ENCODE measurements at places on chromosomes 13 and 19.
A peak's percentile ranks its signal among the peaks of the same experiment; 100 is the strongest.

GRCh38 chr19:33221638-33222037, 4.0 kb downstream of the SLC7A10 start:
- DNase-seq = no peak

GRCh38 chr13:26488236-26489003, 69.1 kb upstream of the WASF3 start:
- DNase-seq = no peak

- no peak for DNase-seq
These were observed 167.4 kb downstream of the KDM4B start for GRCh38 chr19:5136073-5136855.

GRCh38 chr13:111001636-111002035, 86.8 kb upstream of the ANKRD10 start:
- no peak for DNase-seq

GRCh38 chr19:9793071-9793591, 24.6 kb upstream of the ZNF846 start:
- DNase-seq = peak; percentile 35

DNA sequence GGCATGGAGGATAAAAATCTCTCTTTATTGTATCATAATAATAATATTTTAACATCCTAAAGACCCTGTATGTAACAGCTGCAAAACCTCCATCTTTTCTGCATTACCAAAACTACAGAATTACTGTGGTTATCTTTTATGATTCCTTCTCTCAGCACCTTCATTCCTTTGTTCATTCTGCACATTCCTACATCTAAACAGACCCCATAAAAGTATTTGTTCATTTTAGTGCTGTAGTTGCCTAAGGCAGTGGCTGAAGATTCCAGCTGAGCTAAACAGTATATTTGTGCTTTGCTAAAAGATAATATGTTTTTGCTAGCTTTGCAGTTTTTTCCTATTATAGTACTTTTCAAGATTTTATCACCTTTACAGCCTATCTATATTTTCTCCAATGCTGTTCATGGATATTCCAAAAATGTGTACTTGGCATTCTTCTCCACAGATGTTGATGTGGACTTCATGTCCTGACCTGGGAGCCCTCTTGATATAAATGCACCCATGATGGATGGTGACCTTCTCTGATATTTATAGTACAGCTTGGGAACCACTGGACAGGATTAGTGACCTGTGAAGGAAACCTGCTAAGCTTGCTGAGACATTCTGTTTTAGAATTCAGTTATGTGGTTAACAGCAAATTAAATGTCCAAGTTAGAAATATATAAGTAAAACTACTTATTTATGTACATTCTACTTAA, 2832.9 kb upstream of the PCDH20 start:
- DNase-seq = no peak

DNA sequence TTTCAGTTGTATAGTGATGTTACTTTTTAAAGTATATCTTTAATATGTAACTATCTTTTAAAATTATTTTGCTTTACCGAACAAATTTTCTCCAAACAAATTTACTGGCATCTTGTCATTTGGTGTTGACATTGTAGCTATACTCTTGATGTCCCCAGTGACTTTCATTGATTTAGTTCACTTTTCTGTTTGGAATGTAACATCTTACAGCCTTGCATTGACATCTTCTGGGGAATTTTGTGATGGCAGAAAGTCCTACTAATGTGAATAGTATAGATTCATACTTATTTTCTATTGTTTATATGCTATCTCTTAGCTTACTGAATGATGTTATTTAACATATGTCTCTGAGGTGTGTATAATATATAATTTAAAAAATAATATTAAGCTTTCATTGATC, 800.9 kb upstream of the ATXN8OS start:
- DNase-seq = no peak

DNA sequence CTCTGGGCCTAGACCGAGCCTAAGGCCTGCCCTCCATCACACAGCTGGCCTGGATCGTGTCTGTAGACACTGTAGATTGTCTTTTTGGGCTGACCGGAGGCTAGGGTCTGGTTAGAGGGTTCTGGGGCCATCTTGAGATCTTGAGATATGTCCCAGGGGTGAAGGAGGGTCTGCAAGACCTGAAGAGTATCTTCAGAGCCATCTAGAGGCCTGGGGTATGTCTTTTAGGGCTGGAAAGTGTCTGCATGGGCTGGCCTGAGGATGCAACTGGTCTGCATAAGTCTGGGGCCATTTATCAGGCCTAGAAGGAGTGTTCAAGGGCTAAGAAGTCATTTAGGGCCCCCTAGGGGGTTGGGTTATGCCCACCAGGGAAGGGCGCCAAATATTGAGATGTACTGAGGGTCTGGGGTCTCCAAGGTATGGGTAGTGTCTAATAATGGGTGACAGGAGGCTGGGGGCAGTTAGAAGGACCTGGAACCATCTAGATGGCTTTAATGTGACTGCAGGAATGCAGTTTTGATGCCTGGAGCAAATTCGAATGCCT, 555 bp downstream of the SCAF1 start:
- no peak for DNase-seq

- no peak for DNase-seq
These were observed 32.8 kb downstream of the KLF12 start for GRCh38 chr13:74101436-74101835.

DNA sequence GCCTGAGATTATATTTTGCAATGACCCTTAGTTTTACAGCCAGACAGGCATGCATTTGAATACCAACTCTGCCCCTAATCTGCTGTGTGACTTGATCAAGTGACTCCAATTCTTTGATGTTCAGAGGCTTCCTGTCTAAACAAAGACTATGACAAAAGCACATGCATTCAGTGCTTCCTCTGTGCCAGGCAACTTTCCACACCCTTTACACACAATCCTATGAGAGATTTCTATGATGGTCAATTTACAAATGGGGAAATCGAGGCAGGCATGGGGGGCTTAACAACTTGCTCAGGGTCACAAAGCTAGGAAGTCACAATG, 3.7 kb upstream of the LYPD3 start:
- DNase-seq = no peak

- DNase-seq = no peak
These were observed 297.8 kb downstream of the SHISA2 start for GRCh38 chr13:25753976-25754375.

DNA sequence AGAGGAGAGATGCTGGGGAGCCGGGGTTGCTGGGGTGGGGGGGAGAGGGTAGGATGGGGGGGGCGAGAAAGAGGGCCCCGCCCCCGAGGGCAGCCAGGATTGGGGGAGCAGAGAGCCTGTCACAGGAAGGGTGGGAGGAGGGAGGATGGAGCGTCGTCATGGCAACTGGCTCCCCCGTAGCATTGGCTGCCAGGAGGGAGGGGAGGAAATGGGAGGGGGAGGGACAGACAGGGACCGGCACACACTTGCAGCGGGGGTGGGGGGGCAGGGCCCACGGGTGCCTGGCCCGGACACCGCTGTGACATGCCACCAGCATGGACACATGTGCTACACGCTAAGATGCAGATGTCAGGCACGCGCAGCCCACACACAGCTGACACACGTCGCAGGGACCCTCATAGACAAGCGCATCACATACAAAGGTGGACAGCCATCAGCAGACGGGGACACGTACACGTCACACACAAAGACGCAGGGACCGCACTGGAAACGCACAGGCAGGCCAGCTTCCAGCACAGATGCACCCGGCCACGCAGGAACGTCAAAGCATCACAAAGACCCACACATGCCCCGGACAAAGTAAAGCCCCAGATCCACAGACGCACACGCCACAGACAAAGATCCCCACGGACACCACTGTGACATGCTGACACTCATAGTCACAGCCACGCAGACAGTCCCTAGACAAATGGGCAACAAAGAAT, at the start of gene LMTK3:
TSS of gene LMTK3 (minus strand) at position 36 of the 704 bp plus-strand sequence. CDS start 259 bp downstream, outside the sequence.
- DNase-seq = peak; percentile 71

- no peak for DNase-seq
These were observed 45.9 kb upstream of the AMER2 start for GRCh38 chr13:25218019-25218418.

GRCh38 chr19:55273978-55274707, 5.8 kb downstream of the HSPBP1 start:
- no peak for DNase-seq

DNA sequence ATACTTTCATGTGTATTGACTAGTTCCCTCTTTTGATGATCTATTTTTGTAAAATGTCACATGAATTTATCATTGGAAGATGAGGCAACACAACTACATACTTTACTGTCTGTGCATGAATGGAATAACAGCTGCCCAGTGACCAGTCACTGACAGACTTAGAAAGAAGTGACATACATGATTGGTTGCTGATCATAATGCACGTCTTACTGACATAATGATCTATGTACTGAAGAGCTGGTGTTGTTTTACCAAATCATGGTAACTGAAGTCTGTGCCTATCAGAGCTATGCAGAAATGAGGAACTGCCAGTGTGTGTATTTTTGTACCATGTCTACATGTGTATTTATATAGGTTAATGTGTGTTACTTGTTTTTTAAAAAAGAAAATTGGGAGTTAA, 26.5 kb downstream of the GPR18 start:
- DNase-seq = no peak

DNA sequence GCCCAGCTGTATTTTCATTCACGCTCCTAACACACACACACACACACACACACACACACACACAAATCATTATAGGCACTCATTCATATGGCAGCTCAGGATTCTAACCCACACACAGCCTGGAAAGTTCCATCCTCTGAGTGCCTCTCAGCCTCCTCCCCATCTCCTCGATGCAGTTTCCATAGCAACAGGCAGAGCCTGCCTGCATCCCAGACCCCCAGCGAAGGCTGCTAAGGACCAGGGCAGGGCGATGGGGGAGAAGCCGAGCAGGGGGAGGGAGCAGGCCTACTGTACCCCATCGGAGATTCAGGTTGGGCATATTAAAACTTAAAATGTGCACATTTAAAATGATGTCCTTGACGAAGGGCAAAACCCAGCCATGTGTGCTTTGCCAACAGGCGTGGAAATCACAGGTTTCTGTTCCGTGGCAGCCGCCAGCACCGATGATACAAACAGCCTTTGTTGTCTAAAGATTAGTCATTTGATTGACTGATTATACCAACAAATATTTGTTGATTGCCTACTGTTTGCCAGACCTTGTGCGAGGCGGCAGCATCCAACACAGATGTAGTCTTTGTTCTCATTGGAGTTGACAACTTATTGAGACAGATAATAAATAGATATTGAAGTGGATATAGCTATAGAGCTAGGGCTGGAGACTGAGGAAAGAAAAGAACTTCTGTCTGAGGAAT, 43.8 kb upstream of the USP29 start:
- DNase-seq = no peak

DNA sequence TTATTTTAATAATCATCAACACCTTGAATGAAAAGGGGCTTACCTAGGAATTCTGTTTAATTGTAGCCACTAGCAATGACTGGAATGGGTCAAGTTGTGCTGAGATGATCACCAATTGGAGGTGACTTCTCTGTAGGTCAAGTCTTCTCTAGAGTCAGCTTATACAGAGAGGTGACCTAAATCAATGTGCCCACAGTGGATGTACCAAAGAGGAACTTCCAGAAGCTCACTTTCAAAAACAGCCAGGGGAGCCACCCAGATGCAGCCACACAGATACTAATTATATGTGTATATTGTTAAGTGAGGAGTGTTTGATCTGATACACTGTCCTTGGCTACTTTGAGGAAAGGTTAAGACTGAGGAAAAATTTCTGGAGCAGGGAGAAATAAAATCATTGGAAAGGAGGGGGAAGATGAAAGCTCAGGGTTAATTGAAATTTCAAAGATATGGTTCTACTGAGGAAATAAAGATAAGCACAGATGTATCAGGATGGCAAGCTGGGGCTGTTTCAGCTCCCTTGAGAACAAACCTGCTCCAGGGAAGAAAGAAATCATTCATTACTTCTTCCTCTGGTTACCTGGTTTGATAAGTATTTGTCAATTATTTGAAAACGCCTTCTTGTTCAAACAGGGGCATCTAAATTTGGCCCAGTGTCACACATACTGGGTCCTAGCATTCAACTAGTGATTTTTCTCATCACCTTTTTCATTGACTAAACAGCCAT, 5.1 kb downstream of the GPR183 start:
- no peak for DNase-seq

GRCh38 chr13:73987618-73988017, 146.6 kb downstream of the KLF12 start:
- no peak for DNase-seq

DNA sequence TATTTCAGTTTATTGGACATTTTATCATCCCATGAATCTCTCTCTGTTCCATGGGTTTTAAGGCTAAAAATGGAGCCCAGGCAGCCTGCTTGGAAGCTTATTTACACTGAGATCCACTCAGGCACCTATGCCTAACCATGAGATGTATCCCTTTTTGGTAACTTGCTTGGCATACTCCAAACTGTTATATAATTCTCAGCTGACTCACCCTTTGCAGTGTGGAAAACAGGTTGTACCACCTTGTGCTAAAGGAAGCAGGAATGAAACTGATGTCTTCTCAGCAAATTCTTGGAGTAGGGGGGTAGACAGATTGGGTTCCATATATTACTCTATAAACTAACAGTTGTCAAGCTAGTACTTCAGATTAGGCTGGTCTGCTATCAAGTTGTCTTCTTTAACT, 483.6 kb downstream of the KLF5 start:
- no peak for DNase-seq

DNA sequence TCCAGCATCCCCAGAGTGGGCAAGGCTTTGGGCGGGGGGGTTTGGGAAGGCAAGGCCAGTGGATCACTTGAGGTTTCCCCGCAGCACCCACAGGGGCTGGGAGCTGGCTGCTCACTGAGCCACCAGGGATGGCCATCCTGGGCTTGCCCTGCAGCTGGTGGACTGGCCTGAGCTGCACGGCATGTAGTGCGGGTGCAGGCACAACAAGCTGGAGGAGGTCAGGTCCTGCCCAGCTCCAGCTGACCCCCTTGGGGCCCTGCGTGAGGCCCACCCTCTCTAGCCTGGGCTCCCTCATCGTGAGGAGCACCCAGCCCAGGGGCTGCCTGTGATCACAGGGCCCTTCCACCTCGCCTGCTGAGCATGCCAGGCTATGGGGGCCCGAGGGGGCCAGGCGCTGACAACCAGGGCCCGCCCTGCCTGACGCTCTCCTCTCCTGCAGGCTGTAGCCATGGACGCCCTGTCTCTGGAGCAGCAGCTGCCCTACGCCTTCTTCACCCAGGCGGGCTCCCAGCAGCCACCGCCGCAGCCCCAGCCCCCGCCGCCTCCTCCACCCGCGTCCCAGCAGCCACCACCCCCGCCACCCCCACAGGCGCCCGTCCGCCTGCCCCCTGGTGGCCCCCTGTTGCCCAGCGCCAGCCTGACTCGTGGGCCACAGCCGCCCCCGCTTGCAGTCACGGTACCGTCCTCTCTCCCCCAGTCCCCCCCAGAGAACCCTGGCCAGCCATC, 22.9 kb downstream of the COMP start:
- DNase-seq = no peak

GRCh38 chr19:7687177-7687576, 6.5 kb downstream of the TRAPPC5 start:
- DNase-seq = no peak

GRCh38 chr13:101144808-101145419, 271.4 kb downstream of the NALCN start:
- no peak for DNase-seq

Data from stimulated activated CD8-positive, alpha-beta memory T cell treated with anti-CD3 and anti-CD28 coated beads, Interleukin-12 subunit alpha, Interleukin-12 subunit beta, amount 100 ng/mL, for 1 hour (primary cell).